ENCODE measurements at places on chromosomes 3 and 15.

DNA sequence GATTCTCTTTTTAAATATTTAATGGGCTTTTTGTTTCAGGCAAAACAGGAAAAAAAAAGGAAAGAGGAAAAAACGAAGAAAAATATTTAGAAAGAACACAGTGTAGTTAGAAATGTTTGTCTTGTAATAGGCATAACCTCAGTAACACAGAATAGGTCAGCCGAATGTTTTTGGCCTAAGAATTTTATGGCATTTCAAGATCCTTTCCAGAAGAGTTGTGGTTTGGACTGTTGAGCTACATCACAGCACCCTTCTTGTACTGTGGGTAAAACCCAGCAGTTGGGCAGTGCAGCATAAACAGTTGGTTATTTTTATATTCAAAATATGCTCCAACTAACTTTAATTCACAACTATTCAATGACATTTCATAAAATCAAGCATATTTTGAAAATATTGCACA lies 474.4 kb upstream of the AGTR1 start:
- DNase-seq, result no peak

- DNase-seq, result no peak
Observed at GRCh38 chr15:69860921-69861320, 236.8 kb downstream of the TLE3 start.

DNA sequence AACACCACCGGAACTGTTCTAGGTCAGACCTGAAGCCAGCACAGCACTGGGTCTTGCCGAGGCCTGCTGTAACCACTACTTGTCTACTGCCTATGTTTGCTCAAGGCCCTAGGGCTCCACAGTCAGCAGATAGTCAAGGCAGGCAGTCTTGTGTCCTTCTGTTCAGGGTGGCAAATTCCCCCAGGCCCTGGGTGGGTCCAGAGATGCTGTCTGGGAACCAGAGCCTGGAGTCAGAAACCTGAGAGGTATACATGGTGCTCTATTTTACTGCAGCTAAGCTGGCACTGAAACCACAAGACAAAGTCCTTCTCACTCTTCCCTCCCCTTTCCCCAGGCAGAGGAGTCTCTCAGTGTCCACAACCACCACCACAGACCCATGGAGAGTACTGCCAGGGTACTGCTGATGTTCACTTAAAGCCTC lies 89.9 kb downstream of the BBX start:
- no peak for DNase-seq

GRCh38 chr3:45249391-45249790 lies 23.3 kb upstream of the TMEM158 start:
- no peak for DNase-seq

DNA sequence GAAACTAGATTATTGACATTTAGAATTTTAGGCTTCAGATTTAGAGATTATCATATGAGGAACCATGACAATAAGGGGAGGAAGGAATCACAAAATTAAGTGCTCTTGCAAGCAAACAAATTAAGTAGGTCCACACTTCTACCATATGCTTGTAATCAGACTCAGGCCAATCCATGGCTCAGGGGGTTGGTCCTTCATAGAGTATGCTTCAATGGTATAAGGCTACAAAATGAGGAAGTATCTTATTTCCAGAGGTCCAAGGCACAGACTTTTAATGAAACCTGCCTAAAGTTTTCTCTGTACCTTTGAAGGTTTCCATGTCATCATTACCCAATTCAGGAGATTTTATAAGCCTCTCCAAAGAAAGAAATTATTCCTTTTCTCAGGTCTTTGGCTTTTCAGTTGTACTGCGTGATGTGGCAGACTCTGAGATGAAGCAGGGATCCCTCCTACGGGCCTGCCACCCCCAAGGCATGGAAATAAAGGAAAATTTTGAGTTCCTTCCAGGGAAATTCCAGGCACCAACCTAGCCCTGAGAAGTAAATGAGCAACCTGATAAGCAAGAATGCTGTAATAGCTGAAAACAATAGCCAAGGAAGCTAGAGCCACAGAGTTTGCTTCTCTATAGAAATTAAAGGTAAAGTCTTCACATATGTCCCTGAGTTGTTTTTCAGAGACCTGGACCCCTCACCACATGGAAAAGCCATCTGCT lies 36.3 kb downstream of the SERPINI2 start:
- no peak for DNase-seq

DNA sequence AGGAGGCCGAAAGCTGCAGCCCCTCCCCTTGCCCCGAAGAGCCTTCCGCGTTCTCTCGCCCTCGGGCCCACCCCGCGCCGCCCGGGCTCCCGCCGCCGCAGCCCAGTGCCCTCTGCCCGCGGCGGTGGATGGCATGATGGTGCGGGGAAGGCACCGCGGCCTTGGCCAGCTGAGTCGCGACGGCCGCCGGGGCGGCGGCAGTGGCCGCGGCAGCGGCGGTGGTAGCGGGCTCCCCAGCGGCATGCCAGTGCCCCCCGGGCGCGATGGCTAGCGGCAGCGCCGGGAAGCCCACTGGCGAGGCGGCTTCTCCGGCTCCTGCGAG lies 1.2 kb downstream of the TLNRD1 start:
- no peak for DNase-seq

GRCh38 chr3:71961891-71962290 lies 176.9 kb upstream of the PROK2 start:
- no peak for DNase-seq

DNA sequence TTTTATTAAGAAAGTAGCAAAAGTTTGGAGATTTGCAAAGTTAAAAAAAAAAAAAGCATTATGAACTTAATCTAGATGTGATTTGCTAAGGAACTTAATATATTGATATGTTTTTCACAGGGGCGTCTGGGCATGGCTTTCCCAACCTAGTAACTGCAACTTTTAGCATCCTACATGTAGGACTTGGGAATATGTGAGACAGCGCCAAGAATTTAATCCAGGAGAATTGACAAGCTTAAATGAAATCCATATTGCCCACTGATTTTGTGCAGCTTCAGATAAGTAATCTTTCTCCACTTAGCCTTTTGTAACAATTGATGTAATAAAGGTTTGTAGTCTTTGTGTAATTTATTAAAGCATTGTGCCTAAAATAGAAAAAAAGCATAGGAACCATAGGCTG lies 982 bp upstream of the GABPB1 start:
- DNase-seq, result no peak

DNA sequence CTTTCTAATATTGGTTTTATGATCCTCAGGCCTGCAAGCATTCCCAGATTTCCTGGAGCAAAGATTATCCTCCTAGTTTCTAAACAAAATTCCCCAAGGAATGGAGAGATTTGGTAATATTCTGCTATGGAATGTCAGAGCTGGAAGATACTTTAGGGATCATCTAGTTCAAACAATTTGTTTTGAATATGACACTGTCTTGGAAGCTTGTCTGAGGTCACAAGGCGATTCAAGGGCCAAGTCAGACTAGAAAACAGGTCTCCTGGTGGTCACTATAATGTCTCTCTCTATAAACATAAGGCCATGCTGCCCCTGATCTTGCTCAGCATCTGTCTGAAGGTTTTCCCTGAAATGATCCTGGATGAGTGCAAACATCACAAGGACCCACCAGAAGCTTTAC lies 143.4 kb upstream of the BCL6 start:
- DNase-seq, result no peak

GRCh38 chr3:160069986-160070385 lies 81.4 kb downstream of the IL12A start:
- no peak for DNase-seq

DNA sequence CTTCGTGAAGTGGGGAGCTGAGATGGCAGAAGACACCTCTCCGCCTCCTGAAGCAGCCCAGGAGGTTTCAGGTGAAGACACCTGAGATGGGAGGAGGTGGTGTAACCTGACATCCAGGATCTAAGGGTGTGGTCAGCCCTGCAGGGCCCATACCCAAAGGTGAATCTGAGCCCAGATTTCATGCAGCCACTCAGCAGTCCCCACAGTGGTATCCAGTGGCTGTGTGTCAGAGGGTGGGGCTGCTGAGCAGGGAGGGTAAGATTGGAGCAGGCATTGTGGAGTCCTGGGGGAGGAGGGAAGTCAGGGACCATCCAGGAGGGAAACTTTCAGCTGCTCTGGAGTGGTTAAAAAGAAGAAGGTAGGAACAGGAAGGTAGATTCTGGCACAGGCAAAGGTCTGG lies 46.0 kb upstream of the SMAD6 start:
- DNase-seq, result no peak

- DNase-seq, result no peak
Observed at GRCh38 chr15:73727330-73727976, 25.7 kb downstream of the INSYN1 start.

- DNase-seq, result no peak
Observed at GRCh38 chr3:116015931-116016330, 392.6 kb downstream of the GAP43 start.

DNA sequence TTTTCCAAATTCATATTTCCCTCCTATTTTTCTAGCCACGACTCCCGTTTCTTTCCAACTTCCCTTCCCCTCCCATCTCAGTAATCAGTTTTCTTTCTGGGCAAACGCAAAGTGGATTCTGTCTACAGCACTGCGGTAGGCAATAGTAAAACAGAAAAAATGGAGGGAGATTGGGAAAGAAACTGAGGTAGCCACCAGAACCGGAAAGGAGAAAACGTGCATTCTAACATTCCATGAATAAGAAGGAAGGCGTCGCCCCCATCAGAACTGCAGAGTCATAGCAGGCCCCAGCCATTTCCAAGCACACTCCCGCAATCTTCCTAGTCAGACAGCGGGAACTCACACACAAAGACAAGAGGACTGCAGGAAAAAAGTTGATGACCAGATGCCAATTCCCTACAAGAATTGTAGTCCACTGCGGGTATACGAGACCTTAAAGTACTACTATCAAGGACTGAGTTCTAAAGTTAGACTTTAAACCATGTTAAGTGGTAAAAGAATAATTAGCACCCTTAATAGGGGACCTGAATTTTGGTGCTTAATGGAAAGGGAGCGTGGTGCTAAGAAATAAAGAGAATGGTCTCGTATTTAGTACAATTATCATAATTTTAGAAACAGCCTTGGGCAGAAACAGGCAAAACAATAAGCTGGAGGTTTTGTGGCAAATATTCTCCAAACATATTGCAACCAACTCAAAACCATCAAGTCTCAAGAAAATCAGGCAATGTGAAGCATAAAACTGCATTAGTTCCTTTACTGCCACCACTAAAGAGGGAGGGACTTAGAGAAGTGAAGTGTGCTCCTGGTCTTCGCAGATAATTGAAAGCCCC lies 1.4 kb downstream of the PFN2 start:
- DNase-seq, result no peak

- peak; percentile 60 for DNase-seq
Observed at GRCh38 chr3:37862219-37862902, 681 bp downstream of the CTDSPL start.

- DNase-seq, result no peak
Observed at GRCh38 chr3:101845425-101845824, 3.9 kb upstream of the NFKBIZ start.

- DNase-seq, result peak; percentile 95
Observed at GRCh38 chr15:74937590-74938371, at the start of gene COX5A. TSS of gene COX5A (minus strand) at chr15:74938073. CDS start at chr15:74938014, 59 bp downstream.

DNA sequence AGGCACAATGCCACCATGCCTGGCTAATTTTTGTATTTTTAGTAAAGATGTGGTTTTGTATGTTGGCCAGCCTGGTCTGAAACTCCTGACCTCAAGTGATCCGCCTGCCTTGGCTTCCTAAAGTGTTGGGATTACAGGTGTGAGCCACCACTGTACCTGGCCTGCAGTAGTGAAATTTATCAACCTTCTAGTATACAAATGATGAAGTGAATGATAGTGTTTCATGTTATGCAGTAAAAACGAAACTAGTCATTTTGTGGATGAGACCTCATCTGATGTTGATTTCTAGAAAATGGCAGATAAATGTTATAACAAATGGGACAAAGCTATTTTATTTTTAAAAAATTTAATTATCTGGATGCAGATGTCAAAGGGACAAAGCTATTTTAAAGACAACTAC lies 32.9 kb downstream of the NXPE3 start:
- no peak for DNase-seq

DNA sequence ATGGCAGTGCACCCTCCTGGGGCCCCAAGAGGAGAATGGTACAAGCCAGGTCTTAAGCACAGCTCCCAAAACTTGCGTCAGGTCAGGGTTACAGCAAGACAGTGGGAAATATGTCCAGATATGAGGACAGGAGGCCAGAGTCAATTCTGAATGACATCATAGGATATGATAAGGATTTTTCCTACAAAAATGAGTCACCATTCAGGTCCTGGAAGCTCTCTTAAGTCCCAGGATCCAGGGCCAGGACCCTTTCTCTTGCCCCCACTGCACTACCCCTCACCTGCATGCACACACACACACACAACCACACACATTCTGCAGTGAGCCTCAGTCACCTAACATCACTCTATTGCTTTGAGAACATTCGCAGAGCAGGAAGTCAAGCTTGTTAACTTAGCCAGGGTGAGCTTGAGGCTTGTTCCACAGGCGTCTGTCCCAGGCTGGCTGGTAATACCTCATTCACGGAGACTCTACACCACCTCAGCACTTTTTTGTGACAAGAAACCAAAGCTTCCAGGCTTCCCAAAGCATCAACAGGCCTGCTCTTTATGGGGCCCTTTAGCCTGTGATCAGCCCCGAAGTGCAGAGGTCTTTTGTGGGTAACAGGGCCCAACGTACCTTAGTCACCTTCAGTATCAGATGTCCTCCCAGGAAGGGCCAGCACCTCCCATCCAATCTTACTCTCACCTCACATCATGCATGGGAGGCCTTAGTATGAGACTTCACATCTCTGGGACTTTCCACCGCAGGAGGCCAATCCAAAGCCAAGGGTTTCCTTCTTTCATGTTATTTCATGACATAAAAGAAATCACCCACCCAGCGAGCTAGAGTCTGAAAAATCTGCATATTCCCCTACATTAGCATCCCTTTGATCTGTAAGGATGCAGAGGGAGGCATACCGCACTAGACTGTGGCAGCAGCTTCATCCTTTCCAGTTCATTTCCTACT lies 74.0 kb upstream of the LIPC start:
- peak; percentile 33 for DNase-seq

GRCh38 chr15:62665449-62665848 lies 377.1 kb upstream of the TPM1 start:
- no peak for DNase-seq

- DNase-seq, result no peak
Observed at GRCh38 chr3:128495435-128495970, 2.5 kb upstream of the GATA2 start.

- DNase-seq, result no peak
Observed at GRCh38 chr3:33779751-33780150, 18.7 kb upstream of the PDCD6IP start.

DNA sequence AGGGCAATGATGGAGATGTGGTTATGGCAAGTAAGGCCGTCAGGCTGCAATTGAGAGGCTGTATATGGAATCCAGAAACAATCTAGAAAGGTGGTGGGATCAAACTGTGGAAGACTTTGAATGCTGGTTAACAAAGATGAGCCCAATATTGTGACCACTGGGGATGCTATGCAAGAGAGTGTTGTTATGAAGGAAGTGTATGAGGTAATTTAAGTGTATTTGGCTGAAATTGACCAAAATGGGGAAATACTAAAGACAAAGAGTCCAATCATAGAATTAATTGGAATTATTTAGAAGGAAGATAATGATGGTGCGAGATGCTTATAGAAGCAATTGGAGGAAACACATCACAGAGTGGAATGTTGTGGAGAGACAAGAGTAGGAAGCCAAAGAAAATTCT lies 24.5 kb downstream of the BTLA start:
- no peak for DNase-seq

DNA sequence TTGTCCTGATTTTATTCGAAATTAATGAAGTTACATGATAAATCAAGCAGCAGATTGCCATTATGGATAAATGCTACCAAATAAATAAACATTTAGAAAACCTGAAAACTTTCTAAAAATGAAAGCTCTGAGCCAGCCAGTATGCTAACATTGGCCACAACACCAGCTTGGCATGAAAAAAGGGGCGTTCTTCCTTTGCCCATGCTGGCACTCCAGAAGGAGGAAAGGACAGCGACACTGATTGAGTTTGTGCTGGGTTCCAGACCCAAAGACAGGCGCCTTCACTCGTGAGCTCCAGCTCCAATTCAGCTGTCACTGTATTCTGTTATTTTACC lies 5.1 kb downstream of the STIMATE start:
- no peak for DNase-seq
